ENCODE measurements at places on chromosomes 6 and 20.

GRCh38 chr20:60935971-60936370, 316.1 kb upstream of the CDH4 start:
- DNase-seq = no peak

- no peak for DNase-seq
Measured at GRCh38 chr6:81894306-81894705, 141.8 kb upstream of the TENT5A start.

GRCh38 chr20:35101620-35102019, 9.0 kb upstream of the TRPC4AP start:
- DNase-seq = no peak

GRCh38 chr6:39250507-39250906, 21.2 kb upstream of the KCNK5 start:
- DNase-seq = no peak

- no peak for DNase-seq
Measured at GRCh38 chr6:16180696-16181438, 52.0 kb downstream of the MYLIP start.

DNA sequence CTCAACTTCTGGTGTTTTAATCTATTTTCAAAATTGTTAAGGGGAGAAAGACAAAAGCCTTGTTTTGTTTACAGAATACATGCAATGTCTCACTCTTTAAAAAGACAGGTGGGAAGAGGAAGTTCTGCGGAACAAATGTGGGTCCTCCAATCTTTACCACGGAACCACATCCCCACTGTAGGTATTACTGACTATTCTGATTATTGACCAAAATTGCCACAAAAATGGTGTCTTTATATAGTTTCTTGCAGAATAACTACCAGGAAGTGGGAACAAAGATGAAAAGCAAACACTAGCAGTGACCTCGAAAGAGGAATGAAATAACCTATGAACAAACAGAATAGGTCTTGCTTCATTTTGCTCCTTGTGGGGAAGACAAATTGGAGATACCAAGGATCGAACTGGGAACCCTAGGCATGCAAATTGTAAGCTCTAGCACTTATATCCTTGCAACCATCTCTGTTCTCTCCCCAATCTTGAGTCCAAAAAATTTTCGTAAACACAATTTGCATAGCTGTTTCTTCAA, 106.7 kb downstream of the GPX5 start:
- DNase-seq = no peak

GRCh38 chr6:77707603-77708002, 54.8 kb downstream of the MEI4 start:
- DNase-seq = no peak

DNA sequence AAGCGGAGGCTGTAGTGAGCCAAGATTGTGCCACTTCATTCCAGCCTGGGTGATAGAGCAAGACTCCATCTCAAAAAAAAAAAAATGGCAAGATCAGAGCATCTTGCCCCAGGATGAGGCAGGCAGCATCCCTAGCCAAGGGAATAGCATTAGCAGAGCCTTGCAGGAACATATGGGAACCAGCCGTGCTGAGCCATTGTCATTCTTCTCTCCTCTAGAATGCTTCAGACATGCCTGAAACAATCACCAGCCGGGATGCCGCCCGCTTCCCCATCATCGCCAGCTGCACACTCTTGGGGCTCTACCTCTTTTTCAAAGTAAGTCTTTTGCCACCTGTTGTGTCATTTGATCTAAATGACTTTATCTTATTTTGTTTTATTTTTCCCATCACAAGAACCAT, 13.0 kb downstream of the HM13 start:
- no peak for DNase-seq

GRCh38 chr20:43538878-43539700, 19.7 kb upstream of the SGK2 start:
- no peak for DNase-seq

DNA sequence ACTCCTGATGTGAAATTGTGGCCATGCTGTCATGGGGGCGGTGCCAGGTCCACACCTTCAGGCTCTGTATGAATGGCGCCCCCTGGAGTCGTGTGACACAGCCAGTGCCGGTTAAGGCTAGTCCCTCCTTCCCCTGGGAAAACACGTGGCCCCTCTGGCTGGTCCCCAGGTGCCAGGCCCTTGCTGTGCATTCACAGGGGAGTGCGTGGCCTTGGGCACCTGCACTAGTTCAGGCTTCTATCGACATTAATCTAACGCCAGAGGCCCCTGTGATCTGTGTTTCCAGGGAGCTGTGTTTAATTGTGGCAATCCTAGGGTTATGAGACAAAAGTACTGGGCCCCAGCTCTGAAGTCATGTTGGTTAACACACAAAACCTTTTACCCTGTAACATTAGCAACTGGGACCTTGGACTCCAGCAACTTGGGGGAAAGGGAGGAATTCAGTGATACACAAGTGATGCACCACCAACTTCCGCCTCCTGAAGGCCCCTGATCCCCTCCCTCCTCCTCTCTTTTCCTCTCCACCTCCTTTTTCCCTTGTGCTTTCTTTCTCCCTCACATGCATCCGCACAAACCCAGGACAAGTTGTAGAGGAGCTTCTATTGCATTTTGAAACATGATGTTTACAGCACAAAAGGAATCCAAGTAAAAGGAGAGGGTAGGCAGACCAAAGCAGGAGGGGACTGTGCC, 74.0 kb downstream of the SSR1 start:
- DNase-seq = peak; percentile 2

DNA sequence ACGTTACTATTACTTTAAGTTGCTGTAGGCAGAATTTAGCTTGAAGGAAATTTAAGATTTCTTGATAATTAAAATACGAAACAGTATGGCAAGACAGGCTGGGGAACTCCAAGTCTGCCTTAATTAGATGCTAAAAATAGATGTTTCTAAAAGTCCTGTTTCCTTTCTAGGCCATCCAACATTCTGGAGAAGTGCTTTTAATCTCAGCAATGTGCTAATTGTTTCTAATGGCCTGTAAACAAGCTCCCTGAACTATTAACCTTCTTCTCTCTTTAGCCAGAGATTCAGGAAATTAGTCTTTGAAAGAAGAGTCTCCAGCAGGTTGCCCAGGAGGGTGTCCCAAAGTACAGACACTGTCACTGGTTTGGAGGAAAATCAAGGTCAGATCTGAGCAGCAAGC, 677.3 kb upstream of the AGPAT4 start:
- no peak for DNase-seq

GRCh38 chr20:58832457-58832856, 18.2 kb downstream of the GNAS-AS1 start:
- no peak for DNase-seq

DNA sequence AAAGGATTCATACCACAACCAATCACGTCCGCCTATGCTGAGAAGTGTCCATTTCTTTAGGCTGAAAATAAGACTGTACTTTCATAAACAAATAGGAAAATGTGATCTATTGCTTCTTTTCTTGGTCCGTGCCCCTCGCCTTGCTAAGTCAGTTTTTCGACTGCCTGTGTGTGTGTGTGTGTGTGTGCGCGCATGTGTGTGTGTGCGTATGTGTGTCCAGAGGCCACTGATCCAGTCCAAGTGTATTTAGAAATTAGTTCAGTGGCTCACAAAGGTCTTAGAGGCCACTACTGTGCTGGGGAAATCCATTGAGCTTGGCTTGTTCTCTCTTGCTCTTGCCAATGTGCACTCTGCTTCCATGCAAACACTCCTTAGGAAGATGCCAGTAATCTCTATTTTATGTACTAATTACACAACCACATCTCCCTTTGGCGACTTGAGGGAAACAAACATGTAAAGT, 50.5 kb downstream of the SLC22A23 start:
- DNase-seq = no peak

- DNase-seq = no peak
Measured at GRCh38 chr20:1035466-1035865, 33.4 kb upstream of the RSPO4 start.

DNA sequence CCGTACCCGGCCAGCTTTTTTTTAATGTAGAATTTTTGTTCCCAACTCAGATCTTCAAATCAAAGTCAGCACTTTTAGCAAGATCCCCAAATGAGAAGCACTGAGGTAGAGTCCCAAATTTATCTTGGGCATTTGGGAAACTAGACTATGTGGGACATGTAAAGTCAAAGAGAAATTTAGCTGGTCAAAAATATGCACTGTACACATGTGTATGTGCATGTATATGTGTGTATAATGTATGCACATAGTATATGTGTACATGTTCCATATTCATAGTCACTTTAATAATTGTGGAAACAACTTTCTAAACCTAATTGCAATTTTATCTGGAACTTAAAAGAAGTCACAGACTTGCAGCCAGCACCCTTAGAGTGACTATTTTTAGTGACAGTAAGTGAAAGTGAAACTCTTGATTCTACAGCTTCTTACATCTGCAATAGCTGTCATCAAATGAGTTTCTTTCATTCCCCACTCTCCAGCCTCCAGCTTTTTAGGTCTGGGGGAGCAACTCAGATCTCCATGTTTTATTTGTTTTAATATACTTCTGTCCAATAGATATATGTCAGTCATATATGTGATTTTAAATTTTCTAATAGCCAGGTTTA, 53.6 kb downstream of the CDC40 start:
- DNase-seq = no peak

GRCh38 chr20:45949542-45950329, 15.3 kb downstream of the PCIF1 start:
- DNase-seq = no peak

GRCh38 chr6:147776631-147777213, 268.2 kb downstream of the SAMD5 start:
- no peak for DNase-seq

GRCh38 chr20:58824843-58825242, 25.9 kb downstream of the GNAS-AS1 start:
- no peak for DNase-seq

GRCh38 chr6:110064744-110065524, 86.8 kb downstream of the GPR6 start:
- DNase-seq = no peak

- DNase-seq = no peak
Measured at GRCh38 chr6:41459738-41460137, 86.4 kb upstream of the FOXP4 start.

DNA sequence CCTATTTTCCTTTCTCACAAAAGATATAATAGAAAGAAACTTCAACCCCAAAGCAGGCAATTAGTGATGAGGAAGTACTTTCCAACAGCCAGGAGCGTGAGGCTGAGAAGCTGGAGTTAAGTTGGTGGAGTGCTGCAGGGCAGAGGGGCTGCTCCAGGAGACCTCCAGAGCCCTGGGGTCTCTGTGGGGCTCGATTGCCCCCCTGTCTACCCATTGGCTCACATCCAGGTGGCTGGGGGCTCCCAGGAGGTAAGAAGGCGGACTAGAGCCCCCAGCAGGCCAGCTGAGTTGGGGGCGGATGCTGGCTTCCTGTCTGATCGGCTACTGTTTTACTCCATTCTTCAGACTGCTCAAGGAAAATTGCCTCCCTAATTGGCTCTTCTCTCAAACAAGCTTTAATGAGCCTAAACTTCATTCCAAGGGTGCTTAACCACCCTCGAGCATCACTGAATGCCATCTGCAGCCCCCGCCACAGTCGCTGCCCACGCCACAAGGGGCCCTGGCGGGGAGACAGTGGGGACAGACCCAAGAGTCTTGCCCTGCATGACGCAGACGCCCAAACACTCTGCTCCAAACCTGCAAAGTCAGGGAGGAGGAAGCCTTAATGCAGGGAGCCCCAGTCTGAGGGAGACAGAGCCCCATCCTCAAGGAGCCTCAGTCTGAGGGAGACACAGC, 78.6 kb downstream of the MDGA1 start:
- no peak for DNase-seq

- DNase-seq = no peak
Measured at GRCh38 chr6:36929152-36929551, 25.4 kb upstream of the PI16 start.

DNA sequence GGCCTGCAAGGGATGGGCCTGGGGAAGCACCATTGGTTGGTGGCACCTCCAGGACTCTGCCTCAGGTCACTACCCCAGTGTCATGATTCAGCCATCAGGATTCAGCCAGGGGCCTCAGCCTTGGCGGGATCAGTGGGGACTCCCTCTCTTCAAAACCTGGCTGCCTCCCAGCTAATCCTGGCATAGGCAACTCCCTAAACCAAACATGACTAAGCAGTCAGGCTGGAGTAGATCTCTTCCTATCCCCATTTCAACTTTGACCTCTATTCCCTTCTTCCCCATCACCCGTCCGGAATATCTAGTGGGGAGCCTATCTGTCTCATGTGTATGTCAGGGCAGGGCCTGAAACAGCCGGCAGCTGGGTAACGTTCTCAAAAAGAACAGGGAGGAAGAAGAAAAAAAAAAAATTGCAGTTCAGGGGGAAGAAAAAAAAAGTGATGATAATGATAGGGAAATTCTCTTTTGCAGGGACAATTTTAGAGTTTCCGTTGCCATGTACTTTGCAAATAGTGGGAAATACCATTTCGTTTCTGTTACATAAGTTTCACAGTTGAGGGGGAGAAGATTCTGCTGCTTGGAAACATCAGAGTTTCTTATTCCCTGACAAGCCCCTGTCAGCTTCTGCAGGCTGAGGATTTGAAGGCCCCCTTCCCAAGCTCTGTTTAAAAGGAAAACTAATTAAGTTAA, 4.1 kb upstream of the PREX1 start:
- no peak for DNase-seq

GRCh38 chr6:35728683-35729678, 7.9 kb upstream of the ARMC12 start:
- no peak for DNase-seq

DNA sequence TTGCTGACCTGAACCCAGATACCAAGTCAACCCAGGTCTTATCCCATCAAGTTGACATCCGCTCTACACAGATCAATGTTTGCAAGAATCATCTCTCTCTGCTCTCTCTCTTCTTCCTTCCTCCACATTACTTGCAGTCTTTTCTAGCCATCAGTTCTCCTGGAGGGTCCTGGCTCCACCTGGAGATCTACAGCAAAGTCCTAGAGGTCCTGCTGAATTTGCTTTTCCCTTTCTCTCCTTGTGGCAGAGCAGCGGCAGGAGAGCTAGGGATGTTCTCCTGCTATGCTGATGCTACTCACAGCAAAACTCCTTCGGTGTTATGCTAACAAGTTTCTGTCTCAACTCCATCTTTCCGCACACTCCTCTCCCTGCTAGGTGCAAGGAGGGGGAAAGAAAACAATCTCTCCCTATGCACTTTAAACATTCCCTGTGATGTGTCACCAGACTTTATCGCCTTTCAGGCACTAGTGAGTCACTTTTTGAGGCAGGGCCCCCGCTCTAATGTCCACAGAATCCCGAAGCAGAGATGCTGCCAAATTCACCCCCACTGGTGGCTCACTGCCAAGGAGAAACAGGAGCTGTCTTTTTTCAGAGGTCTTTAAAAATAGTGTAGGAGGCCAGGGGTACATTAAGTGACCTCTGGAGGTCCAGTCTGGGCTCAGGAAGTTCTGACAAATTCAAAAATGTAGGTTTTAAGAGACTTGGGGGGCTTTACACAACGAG, 62.6 kb downstream of the FAM50B start:
- DNase-seq = no peak
